ENCODE measurements at places on chromosomes 13 and 19. TPM values are rescaled to one million over a fixed set of nuclear protein-coding genes. Genes with fewer than 3 reads are reported as not detected.

Gene PGLYRP1
- not detected for total RNA-seq

Gene GRIK5
- total RNA-seq = 0.19 TPM

Gene ZNF581
- total RNA-seq = 45.4 TPM

Gene CFD
- 0.58 TPM for total RNA-seq

Gene RGL3
- total RNA-seq = not detected

Gene RNU6-9
- not detected for total RNA-seq

Gene MIPEP
- 38.2 TPM for total RNA-seq

Gene POSTN
- total RNA-seq = not detected

Gene DCT
- not detected for total RNA-seq

Gene GZMM
- total RNA-seq = not detected

Gene FARP1
- total RNA-seq = 1.5 TPM

Gene SIGLEC14
- total RNA-seq = 6.8 TPM

Gene RANBP3
- total RNA-seq = 76.6 TPM

Data from GM12878 (cell line).